Stimulated activated naive CD4-positive, alpha-beta T cell treated with Interleukin-2 at 50 U/mL for 16 hours (primary cell): ENCODE measurements at places on chromosomes 16 and 17.

DNA sequence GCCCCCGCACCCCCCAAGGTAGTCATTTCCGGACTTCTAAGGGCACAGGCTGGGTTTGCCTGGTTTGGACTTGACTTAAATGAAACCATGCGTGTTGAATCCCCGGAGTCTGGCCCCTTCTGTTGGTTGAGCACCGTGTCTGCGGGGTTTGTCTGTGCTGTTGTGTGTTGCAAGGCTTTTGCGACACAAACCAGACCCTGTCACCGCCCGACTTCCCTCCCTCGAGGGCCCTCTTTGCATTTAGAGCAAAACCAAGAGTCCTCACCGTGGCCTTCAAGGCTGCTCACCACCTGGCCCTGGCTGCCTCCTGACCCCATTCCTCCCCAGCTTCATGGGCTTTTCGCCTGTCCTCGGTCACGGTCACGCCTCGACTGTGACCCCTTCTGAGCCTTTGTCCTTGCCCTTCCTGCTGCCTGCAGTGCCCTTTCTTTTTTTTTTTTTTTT is 7.4 kb downstream of the CRISPLD2 start:
- DNase-seq = no peak

DNA sequence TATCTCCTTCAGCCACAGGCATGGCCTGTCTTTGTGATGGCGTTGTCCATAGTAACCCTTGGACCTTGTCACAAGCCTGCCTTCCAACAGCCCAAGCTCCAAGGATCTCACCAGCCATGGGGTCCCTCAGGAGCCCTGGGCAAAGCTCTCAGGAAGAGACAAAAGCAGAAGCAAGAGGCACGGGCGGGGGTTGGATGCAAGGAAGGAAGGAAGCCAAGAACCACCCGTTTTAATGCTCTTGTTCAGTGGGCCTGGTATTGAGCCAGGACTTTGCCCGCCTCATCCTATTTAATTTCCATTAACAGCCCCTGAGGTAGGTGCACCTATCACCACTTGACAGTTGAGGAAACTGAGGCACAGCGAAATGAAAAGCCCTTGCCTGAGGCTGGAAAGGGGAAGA is 32.3 kb upstream of the GOSR2 start:
- DNase-seq = no peak

- no peak for DNase-seq
These were observed 1020.7 kb upstream of the GOT2 start for GRCh38 chr16:59754854-59755253.

- DNase-seq = peak; percentile 31
These were observed 804 bp downstream of the BORCS6 start for GRCh38 chr17:8189041-8189710.

- DNase-seq = no peak
These were observed 951 bp upstream of the GPRC5C start for GRCh38 chr17:74430706-74431567.

DNA sequence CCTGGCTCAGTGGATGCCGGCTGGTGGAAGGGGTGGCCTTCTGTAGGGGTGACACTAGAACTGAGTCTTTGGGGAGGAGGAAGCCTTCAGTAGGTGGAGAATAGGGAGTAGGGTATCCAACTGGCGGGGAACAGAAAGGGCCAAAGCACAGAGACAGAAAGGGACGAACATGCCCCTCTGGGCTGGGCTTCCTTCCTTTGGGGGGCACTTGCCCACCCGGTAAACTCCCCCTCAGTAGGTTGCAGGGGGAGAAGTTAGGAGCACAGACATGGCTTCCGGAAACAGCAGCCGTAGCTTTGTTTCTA is 774 bp downstream of the ENGASE start:
- no peak for DNase-seq

- no peak for DNase-seq
These were observed 82.0 kb downstream of the ANKRD11 start for GRCh38 chr16:89408315-89408714.

DNA sequence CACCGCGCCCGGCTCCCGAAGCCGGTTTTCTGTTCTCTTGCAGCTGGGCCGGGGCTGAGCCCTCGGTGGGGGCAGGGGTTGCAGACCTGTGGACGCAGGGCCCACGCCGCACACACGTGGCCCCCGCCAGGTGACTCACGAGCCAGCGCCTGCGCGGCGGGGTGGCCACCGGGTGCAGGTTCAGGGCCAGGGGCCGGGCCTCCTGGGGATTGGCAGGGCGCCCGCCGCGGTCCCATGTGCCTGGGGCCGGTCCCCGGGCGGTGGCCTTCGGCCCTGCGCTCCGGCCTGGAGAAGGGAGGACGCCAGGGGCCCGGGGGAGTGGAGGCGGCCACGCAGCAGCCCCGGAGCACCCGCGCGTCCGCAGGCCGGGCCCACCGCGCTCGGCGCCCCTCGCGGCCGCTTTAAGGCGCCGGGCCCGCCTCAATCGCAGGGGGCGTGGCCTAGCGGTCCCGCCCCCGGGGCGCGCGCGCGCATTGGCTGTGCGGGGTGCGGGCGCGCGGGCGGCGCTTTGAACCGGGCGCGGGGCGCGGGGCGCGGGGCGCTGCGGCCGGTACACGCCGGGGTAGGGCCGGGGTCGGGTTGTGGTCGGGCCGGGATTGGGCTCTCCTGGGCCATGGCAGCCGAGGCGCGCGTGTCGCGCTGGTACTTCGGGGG is at the start of gene SLC25A10:
Gene SLC25A10 (plus strand): TSS at position 471 of the 654 bp plus-strand sequence. CDS start 143 bp downstream, at position 614.
- DNase-seq = peak; percentile 80

- no peak for DNase-seq
These were observed 18.2 kb downstream of the DEF8 start for GRCh38 chr16:89966756-89967155.

DNA sequence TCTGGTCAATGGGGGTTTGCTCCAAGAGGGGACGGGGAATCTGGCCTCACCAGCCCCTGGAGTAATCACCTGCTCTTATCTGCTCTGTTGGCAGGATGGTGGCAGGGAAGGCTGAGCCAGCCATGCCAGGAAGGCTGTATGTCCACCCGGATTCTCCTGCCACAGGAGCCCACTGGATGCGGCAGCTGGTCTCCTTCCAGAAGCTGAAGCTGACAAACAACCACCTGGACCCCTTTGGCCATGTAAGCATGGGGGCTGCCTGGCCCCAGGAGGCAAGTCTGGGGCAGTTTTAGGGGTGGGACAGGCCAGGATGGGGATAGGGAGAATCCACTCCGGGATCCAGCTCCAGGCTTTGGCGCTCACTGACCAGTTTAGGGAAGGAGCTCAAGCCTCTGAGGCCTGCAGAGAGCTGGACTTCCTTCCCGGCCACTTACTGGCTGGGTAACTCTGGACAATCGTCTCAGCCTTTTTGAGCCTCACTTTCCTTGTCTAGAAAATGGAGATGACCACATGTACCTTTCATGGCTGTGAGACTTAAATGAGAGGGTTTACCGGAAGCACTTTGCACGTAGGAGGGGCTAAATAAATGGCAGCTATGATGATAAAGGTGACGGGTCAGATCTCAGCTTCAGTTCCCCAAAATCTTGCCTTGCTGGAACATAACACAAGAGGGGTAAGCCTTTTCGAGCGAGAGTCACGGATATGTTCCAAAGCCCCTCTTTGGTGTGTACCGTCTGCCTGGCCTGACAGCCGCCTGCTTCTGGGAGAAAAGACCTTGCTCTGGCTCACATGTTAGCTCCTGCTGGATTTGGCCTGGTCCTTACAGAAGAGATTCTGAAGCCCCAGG is 15.4 kb downstream of the TBX4 start:
- no peak for DNase-seq

DNA sequence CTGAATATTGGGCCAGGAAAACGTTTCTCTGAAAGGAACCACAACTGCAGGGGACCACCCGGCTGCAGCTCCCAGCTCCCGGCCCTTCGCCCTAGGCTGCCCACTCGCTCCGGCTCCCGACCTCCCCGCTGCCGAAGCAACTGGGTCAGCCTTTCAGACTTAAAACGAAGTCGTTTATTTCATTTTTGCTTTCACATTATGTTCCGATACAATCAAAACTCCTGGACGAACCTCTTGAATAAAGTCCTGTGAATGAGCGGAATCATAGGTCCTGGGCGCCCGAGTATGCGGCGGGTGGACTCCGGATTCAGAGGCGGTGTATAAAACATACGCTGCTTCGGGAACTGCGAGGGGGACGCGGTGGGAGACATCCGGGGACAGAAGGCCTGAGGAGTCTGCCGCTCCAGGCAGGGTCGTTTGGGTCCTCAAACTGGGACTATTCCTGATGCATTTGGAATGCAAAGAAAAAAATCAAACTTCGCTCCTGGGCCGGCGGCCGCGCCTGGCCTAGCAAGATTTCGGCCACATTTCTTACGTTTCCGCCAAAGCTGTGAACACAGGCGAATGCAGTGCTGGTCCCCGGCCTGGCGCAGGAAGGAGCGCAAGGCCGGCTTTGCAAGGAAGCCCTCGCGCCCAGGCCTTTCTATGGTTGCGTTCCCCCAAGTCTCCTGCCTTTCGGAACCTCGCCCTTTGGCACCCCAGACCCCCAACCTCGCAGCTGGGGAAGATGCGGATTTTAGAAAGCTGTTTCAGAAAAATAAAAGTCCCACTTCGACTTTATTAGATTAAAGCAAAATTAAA is 3.7 kb downstream of the CBLN1 start:
- DNase-seq = no peak

DNA sequence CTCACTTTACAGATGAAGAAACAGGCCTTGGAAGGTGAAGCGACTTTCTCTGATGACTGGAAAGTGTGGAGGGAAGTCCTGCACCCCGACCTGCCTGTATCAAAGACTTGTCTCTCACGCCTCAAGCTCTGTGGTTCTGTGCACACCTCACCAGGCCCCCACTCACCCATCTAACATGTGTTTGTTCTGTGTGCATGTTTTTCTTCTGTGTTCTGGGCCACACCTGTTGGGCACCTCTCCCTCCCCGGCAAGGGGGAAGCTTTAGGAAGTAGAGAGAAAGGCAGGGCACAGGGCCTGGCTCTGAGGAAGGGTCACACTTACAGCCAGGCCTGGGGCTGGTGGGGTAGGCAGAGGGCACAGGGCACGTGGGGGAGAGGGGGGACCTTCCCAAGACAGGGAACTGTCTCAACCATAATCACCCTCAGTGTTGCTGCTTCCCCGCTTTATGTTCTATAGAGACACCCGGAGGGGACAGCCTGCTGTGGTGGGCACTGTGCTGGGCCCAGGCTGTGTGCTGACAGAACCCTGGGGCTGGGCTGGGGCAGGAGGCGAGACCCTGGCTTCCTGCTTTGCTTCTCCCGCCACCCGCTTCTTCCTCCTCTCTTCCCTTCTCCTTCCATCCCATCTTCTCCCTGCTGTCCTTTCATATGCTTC is 7.3 kb downstream of the RPRML start:
- DNase-seq = no peak

GRCh38 chr17:36482611-36483504 is 3.6 kb upstream of the ZNHIT3 start:
- peak; percentile 72 for DNase-seq

DNA sequence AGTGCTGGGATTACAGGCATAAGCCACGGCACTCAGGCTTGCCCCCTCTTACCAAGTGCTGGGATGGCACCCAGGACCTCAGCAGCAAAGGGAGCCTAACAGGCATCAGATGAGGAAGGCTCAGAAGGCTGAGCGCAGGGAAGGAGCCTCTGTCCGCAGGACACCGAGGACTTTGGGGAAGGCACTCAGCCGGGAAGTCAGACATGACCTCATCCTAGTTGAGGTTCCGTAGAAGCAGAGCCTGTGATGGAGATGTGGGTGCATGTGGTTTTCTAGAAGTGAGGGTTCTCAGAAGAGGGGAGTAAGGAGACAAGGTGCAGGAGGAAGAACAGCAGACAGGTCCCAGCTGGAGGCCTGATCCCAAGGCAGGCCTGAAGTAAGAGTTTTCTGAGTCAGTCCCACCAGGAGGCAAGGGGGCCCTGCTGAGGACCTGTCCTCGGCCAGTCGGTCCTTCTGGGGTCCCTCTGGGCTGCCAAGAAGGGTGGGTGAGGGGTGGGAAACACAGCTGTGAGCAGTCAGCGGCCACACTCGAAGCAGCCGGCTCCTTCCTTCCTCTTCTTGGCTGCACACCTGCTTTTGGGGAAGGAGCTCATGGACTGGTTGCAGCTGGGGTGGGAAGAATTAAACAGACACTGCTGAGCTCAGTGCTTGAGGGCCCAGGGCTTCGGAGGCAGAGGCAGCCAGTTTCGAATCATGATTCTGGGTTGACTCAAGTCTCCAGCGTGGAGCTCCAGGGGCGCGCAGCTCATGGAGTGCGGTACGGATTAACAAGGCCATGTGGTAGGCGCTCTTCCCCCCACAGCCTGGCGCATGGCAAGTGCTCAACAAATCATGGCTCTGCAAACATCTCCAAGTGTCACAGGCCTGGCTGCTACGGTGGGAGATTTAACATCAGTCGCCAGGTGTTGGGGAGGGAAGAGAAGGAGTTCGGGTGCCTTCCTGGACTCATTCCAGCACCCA is 38.9 kb upstream of the SNN start:
- DNase-seq = no peak

GRCh38 chr16:55323637-55324271 is at the start of gene IRX6:
Gene IRX6 (plus strand): TSS chr16:55324203. CDS start chr16:55325092, 889 bp downstream.
- DNase-seq = no peak

DNA sequence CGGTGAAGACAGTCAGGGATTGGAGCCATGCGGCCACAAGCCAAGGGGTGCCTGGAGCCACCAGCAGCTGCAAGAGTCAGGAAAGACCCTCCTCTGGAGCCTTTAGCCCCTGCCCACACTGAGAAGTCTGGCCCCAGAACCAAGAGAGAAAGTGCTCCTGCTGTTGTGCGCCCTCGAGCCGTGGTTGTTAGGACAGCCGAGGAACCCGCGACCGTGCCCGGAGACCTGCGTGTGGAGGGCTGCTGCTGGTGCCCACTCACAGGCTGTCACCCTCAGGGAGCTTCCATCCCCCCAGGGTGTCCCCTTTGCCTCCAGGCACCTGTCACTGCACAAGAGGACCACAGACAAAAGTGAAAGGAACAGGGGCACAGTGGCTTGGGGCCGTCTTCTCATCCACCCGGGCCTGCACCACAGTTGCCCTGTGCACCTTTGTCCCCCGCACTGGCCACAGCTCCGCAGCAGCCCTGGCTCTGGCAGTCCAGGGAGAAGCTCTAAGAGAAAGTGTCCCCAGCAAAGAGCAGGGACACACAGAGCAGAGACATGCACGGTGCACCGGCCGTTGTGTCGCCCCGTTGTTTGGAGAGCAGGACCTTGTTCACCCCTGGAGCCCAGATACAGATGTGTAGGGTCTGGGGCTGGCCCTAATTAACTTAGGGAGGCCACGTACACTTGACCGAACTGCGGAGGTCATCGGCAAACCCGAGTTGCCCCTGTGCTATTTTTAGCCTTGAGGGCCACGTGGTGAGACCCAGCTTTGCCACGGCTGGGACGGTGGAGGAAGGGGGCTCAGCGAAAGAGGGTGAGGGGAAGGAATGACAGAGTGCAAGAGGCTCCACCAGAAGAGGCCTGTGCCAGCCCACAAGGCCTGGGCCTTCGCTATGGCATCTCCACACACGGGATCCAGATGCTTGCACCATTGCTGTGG is 329.2 kb downstream of the C16orf95 start:
- no peak for DNase-seq

GRCh38 chr17:43406676-43407645 is 8.2 kb downstream of the ARL4D start:
- no peak for DNase-seq

DNA sequence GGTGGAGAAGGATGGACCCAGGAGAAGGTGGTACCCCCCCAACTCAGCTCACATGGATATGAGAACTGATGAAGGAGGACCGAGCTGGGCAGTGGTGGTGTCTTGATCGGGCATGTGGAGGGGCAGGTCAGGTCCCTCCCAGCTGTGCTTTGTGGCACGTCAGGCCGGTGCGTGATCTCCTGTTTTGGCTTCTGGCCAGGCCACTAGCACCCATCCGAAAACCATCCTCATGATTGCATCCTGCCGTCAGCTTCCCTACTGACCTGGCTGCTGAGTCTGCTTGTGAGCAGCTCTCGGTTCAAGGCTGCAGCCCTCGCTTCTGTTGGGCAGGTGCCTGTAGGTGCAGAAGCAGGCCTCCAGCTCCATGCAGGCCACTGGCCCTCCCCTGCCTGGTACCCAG is 53.1 kb downstream of the PLD6 start:
- no peak for DNase-seq
